ENCODE measurements at places on chromosomes 5 and 9.

GRCh38 chr9:101671567-101671966 is 66.9 kb downstream of the GRIN3A start:
- DNase-seq = no peak

GRCh38 chr5:156497804-156498208 is 170.8 kb downstream of the SGCD start:
- DNase-seq = no peak

DNA sequence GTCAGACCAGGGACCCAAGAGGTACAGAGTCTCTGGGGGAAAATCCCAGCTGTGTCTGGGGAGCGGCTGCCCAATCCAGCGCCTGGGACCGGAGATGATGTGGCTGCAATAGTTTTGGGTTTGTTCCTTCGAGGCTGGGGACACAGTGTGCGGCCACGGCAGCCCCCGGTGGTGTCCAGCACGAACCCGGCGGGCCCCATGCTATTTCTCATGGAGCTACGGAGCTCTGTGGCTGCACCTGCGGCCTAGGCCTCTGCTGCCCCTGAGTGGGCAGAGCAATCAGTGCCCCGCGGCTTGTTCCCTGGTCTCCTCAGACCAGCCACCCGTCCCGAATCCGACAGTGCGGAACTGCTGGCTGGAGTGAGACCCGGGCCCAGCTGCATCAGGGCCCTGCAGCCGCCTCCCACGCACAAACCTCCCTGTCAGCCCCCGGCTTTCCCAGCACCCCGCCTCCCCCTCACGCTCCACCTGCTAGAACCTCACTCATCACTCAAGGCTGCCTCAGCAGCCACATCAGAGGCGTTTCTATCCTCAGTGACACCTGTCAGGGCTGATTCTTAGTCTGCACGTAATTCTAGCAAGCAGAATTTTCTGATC is 29.0 kb downstream of the SARDH start:
- no peak for DNase-seq

GRCh38 chr5:17204133-17204489 is 13.3 kb upstream of the BASP1 start:
- DNase-seq = no peak

DNA sequence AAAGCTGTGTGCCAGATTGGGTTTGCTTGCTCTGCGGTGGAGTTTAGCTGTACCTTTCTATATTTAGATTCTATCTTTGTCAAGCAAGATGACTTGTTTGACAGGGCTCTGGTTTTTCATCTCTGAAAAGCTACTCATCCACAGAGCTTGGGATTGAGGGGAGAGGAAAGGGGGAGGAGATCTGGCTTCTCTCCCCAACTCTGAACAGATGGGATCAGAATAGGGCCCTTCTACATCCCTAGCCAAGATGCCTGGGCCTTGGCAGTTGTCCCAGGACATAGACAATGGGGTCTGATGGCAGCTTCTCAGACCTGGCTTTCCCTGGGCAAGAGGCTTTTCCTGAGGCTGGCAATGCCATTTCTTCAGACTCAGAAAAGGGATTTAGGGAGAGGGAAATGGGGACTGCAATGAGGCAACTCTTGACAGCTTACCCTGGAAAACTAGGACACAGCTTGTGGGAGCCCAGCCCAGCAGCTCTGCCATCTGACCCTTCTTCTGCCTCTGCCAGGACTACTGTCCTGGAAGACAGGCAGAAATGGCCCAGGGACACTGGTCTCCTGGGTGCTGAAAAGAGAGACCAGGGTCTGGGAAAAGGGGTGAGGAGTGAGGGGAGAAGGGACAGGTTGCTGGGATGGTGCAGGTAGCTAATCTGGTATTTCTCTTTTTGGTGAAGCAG is 50.2 kb upstream of the ASTN2 start:
- no peak for DNase-seq

DNA sequence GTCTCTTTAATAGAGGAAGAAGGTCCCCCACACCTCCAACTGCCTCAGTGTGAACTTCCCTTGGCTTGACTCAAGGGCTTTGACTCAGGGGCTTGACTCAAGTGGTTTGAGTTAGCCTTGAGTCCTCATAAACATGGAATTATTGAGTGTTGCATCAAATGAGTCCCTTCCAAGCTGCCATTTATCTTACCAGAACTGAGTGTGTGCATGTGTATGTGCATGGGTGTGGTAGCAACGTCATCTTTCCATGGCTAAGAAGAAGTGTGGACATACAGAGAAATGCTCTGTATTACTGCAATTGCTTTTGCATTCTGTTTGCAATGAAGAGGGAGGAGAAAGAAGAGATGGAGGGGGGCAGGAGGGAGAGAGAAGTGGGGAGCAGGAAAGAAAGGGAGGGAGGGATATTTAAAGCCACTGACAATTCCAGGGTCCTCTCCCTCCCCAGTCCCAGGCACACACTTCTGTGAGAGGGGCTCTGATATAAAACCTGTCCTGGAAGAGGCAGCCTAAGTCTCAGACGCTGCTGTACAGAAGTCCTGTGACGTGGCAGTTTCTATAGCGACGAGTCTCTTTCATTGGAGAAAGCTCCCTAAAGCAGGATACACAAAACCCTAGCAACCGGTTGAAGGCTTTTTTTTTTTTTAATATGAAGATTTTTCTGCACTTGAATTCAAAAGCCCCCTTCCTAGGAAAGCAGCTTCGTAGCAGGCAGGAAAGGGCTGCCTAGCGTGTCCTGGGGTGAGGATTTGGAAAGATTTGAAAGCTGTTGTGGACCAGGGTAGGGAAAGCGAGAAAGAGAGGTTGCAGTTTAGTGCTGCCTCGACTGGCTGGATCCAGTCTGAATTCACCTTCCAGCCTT is 93.3 kb upstream of the MAP1B start:
- DNase-seq = no peak

GRCh38 chr5:99037668-99038067 is 108.9 kb upstream of the CHD1 start:
- no peak for DNase-seq

- DNase-seq = no peak
Observed at GRCh38 chr5:133994990-133995333, 9.8 kb downstream of the VDAC1 start.

DNA sequence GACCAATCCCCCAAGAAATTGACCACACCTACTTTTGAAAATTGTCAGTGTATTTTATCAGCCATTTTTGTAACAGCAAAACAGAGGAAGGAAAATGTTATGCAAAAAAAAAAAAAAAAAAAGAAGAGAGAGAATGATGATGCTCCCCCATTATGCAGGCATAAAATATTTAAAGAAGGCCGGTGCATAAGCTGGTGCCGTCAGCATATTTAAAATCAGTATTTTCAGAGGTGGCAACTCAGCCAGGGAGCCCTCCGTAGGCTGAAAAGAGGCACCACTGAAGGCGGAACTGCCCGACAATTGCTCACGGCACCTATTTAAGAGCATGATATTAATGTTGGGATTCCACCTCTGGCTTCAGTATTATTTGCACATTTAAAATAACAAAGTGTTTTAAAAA is 33.4 kb downstream of the IRX2 start:
- no peak for DNase-seq

GRCh38 chr9:128909859-128910258 is 10.9 kb upstream of the PHYHD1 start:
- DNase-seq = no peak

DNA sequence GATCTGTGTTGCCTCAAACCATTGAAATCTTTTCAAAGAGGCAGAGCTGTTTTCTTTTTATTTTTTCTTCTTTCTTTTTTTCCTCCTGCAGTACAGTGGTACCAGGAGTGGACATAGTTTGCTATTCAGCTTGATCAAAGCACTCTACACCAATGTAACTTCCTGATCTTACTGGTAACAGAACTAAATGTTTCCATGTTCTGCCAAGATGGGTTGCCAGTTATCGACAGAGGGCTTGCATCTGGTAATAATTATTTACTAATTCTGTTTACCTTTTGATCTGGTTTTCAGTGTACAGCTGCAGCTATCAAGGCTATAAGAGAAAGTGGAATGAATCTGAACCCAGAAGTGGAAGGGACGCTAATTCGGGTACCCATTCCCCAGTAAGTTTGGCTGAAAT is 26.8 kb downstream of the MRRF start:
- DNase-seq = no peak

DNA sequence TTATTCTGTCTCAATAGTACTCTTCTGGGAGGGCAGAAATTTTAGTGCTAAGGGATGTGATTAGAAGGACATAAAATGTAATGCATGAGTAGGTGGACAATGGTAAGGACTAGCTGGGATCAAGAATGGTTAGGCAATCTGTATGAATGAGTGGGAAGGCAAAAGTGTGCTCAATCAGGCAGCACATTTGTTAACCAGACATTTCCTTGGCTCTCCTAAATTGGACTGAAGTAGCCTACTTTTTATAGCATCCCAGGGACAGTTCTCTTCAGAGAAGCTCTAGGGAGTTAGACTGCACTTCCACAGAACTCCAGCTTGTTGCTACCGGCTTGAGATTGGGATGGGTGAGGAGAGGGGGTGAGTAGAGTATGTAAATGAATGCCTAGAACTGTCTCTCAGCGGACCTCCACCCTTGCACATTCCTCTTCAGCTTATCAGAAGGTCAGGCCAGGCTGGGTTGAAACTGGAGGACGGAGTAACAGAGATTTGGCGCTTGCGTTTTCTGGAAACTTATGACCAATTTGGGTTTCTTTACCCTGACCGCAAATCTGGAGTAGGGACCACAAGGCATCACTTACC is 19.0 kb upstream of the ARL14EPL start:
- no peak for DNase-seq

DNA sequence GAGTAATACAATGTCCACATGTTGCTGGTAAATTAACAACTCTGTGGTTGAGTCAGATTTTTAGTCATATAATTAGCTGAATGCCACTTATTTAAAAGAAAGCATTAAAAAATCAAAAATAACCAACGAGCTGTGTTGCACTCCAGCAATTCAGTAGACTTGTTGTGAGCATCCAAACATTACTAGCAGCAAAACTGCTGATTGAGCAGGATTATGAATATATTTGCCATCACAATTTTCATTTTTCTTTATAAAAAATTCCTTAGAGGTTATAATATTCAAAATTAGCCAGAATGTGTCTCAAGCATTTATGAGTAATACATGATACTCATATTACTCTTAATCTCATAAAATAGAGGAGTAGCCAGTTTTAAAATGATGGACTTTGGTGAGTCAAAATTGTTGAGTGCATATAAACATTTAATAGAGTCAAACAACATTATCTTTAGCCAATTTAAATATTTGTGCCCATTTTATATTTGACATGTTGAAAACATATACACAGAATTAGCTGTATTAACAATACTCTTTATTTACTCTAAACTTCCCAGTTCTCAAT is 44.0 kb downstream of the ST8SIA4 start:
- DNase-seq = no peak

- DNase-seq = no peak
Observed at GRCh38 chr5:56515011-56515410, 281.9 kb upstream of the ANKRD55 start.

DNA sequence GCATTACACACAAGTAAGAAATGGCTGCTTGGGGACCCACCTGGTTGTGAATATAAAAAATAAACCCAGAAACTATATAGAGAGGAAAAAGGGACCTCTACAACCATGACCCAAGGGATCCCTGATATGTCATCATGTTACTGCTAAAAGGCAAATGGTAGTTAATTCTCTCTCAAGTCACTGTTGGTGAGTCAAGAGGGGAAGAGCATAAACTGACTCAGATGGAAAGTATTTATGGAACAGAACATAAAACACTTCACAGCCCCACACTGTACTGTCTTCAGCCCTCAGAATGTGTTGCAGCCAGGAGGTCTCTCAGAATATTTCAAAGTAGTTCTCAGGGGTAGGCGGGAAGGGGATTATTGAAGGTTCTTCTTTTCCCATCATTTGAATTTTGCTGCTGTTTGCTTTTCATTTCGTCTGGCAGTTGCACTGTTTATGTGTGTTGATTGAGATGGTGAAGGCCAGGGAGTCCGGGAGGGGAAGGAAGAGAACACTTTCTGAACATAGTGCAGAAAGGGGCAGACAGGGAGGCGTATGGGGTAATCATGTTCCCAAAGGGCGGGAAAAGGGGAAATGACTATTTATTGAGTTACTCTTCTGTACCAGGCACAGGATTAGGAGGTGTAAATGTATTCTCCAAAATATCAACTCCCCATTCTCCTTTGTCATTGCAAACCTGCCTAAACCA is 85.5 kb downstream of the TEK start:
- no peak for DNase-seq

DNA sequence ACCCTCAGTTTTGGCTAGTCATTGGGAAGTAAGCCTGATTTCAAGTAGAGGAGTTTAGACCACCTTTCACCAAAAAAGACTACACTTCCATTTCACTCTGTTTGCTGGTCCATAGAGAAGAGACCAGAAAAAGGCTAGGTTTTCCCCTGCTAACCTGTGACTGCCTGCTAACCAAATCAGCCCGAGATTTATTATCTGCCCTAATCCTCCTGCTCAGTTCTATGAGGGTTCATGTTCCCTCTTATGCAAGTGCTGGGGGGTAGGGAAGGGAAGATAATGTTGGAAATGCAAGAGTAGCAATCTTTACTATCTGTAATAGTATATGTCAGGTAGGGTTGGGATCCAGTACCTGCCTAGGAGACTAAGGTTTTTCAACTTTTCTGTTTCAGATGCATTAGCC is 51.6 kb upstream of the CCNG1 start:
- DNase-seq = no peak

GRCh38 chr5:143671021-143671420 is 140.9 kb upstream of the HMHB1 start:
- DNase-seq = no peak

DNA sequence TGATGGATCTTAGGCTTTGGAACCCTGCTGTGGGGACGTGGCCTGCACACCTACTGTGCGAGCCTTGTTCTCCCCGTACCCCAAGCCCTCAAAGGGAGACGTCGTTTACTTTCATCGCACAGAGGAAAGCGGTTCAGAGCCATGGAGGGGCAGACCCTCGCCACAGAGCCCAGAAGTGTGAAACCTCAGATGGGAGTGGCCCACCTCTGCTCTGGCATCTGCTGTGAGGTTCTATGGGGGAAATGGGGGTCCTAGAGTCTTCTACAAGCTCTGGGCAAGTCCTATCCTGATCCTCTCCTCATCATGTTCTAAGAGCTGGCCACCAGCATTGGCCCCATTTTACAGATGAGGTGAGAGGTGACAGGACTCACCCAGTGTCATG is 3.7 kb upstream of the RNF44 start:
- no peak for DNase-seq

- peak; percentile 49 for DNase-seq
Observed at GRCh38 chr9:21709464-21710058, 92.9 kb upstream of the MTAP start.

GRCh38 chr5:191949-192690 is 825 bp downstream of the LRRC14B start:
- no peak for DNase-seq

- peak; percentile 62 for DNase-seq
Observed at GRCh38 chr9:35051069-35051967, 21.1 kb downstream of the VCP start.

DNA sequence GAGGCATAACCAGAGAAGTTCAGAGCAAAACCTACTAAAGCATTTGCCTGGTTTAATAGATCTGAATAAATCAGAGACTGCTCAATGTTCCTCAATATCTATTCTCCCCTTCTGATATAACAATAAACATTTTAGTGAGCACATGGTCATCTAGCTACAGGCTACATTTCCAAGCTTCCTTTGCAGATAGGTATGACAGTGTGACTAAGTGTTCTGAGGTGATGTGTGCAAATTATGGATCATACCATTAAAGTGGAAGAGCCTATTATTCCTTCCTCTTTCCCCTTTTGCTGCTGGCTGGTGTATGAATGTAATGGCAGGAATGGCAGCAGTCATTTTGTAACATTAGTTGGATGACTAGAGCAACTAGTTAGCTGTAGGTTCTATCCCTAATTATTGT is 285.8 kb upstream of the RASA1 start:
- no peak for DNase-seq
